ENCODE measurements at places on chromosomes 7 and 10.

GRCh38 chr10:68633281-68633680 lies 73.1 kb downstream of the TET1 start:
- DNase-seq: no peak

DNA sequence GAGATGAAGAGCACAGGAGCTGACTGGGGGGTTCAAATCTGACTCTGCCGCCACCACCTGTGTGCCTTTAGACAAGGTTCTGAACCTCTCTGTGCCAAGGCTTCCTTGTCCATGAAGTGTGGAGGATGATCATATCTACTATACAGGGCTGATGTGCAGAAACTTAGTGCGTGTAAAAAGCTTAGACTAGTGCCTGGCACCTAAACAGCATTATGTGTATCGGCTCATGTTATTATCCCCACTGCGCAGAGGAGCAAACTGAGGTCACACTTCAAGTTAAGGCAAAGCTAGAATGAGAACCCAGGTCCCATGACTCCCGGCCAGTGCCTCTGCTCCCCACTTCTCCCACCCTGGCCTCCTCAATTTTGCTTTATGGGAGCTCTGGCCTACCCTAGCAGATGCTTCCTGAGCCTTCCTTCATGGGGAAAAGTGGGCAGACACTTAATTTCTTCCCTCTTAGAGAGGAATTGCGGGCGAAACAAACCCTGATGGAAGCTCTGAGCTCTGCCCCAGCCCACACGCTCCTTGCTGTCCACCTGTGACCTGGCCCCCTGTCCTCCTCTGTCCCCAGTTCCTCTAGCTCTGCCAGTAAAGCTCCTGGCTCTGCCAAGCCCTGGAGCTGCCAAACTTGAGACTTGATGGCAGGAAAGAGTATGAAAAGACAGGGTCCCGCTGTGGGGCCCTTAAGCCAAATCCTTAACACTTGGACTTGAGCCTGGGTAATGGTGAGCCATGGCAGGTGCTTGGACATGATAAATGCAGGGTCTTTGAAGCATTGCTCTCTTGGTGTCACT lies 71.0 kb downstream of the CDH23 start:
- no peak for DNase-seq

DNA sequence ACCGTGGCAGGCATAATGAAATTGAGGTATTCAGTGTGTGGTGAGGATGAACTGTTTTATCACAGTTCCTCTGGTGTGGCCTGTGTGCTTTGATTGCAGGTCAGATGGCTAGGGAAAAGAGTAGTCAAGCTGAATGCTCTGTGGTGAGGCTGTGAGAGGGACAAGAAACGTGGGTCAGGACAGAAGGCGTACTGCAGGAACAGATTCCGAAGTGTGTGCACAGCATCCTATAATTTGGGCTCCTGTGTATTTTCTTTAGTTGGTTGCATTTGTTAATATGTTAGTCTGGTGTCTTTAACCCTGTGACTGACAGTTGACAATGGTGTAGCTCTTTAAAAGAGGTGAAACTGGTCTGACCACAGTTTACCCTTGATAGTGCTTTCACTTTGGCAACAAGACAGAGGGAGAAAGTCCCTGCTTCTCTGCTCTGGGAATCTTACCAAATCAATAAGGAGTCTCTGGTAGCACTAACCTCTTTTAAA lies 76.5 kb downstream of the AUTS2 start:
- no peak for DNase-seq

- DNase-seq: peak; percentile 98
Observed at GRCh38 chr10:7797582-7797981, 9.6 kb downstream of the ATP5F1C start.

DNA sequence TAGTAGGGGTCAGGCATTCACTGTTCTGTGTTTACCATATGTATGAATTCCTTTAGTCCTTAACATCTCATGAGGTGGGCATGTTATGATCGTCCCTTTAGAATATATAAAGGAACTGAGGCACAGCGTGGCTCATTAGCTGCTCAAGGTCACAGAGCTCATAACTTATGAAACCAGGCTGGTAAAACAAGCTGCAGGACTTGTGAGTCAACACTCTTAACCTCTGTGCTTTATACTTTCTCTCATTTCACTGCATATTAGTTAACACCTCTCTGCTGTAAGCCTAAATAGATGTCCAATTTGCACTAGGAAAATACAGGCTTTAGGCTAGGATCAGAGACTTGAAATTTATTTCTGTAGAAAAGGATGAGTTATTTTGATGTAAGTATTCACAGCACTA lies 180.3 kb upstream of the HDAC9 start:
- DNase-seq: no peak

DNA sequence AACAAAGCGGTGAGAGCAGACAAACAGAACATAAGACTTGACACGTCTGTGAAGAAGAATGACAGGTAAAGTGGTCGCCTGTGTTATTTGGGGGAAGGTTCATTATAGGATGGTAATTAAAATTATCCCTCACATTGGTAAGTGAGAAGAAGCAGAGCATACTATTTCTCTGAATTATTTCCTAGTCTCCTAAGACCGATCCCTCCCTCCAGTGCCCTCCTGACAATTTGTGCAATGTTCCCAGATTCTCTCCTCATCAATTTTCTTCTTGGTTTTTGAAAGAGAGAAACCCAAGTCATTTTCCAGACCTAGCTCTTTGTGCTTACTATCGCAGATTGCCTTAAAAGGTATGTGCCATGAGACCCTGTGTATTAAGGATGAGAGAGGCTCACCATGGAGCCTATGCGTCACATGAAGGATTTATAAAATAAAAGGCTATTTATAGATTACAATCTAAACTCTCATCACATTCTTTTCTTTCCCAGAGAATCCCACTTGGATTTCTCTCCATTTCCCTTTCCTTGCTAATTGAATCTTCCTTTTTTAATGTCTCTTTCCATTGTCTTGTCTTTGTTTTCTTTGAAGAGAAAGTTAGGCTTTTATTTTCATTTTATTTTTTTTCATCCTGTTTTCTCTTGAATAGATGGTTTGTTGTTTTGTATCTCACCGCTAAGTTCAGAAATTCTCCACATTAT lies 112.0 kb downstream of the PPP1R3A start:
- peak; percentile 11 for DNase-seq

GRCh38 chr10:29176845-29177832 lies 111.7 kb upstream of the LYZL1 start:
- DNase-seq: no peak

GRCh38 chr7:128406314-128407232 lies 3.2 kb downstream of the IMPDH1 start:
- no peak for DNase-seq

DNA sequence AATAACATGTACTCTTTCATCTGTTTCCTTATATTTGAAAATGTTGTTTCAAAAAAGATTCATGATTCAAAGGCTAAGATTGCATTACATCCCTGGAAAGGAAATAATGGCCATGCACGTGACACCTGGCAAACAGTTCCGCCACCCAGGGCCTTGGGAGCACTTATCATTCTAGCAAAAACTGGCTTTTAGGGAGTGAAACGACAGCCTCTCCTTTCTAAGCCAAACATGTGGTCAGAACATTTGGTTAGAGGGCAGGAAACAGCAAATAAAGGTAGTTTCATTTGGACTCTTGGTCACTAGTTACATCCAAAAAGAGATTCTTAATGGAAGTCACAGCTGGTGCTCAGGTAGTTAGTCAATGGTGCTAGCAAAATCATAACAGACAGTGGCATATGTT lies 83.5 kb downstream of the FAS start:
- peak; percentile 42 for DNase-seq

DNA sequence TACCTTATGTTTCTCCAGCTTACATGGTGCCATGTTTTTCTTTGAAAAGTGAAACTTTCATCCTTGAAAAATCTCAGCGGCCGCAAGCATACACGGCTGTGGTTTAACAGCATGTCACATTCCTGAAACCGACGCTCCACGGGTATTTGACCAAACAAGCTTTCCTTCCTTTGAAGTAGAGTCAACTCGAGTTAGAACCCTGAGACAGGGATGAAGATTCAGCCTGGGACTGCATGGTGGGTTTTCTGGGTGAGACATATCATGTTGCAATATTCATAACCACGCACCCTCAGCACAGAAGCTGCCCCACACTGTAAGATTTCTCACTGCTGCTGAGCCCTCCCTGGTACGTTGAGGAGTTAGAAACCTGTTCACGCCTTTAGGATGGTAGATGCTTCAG lies 8.1 kb downstream of the CYP26A1 start:
- no peak for DNase-seq

- DNase-seq: no peak
Observed at GRCh38 chr7:86889501-86889900, 170.0 kb downstream of the ELAPOR2 start.

- DNase-seq: no peak
Observed at GRCh38 chr7:2129323-2130095, 103.2 kb downstream of the MAD1L1 start.

DNA sequence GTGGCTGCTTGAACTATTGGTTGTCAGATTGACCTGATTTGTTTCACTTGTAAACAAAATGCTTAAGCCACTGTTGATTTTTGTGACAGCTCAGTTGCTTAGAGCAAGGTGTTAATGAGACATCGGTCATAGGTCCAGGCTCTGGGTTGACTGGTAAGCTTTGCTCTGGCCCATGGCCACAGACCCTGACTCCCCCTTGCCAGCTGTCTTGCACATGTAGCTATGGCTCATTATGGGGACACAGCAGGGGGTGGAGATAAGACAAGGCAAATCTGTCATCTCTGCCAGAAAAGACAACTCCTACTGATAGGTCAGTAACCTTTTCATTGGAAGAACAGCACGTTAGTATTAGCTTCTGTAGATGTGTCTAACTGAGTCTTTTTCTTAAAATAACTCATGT lies 95.3 kb downstream of the KAT6B start:
- no peak for DNase-seq

GRCh38 chr10:10803278-10803677 lies 214.4 kb upstream of the CELF2 start:
- DNase-seq: no peak
